ENCODE measurements at places on chromosomes 5 and 9.

DNA sequence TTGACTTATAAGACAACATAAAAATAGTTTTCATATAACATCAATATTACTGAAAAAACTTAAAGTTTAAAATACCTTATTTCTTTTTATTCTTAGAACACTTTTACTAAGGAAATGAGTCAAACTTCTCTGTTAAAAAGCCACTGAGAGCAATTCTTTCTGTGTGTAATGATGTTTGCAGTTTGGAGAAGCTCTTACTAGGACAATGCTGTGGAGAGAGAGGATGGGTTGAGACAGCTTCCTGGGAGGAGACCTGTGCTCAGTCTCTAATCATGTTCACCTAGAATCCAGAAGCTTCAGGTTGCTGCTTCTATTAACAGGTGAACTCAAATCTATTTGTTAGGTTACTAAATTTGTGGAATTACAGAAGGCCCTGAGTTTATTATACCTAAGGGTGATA is 198.5 kb downstream of the DNAH5 start:
- no peak for DNase-seq

DNA sequence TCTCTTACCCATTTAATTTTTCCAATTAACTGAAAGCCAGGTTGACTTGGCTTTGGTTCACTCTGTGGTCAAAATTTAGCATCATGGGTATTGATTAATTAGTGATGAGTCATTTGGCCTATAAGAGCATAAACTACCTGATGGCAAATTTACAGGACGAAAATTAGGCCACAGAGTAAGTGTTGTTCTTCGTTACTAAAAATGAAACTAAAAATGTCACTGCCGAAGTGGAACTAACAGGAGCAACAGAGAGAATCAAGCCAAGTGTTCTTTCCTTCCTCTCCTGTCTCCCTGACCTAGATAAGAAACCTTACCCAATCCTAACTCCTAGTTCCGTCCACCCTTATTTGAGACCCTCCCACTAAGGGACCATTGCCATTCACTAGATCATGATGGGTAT is 176.9 kb downstream of the RAB3C start:
- no peak for DNase-seq

DNA sequence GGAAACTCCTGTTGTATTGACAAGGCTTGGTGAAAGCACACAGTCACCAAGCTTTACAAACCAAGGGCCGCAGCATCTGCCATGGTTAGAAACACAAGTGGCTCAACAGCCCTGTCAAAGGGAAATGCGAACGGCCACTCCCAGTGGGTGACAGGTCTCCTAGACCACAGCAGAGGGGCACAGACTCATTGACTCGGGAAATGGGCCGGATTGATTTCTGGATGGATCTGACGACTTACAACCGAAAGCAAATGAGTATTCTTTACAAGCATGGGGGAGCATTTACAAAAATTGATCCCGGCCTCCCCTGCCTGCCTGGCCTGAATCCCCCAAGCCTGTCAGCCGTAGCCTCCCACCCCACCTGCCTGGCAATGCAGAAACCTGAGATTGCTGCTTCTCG is 48.2 kb downstream of the ADAMTS2 start:
- DNase-seq = no peak

DNA sequence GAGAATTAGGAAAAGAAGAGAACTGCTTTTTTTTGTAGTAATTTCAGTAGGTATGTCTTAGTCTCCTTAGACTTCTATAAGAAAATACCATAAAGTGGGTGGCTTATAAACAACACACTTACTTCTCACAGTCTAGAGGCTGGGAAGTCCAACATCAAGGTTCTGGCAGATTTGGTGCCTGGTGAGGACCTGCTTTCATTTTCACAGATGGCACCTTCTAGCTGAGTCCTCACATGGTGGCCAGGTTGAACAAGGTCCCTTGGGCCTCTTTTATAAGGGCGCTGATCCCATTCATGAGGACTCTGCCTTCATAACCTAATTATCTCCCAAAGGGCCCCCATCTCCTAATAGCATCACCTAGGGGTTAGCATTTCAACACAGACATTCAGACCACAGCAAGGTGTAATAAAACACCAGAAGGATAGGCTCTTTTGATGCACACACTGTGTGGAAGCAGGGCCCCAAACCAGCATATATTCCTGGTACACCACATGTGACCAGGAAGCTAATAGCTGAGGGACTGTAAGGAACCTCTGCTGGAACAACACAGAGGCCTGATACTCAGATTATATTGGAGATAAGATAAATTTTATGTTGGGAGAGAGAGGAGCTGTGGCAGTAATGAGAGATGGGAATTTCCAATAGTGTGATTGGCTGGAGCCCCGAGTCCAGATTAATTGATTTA is 384.9 kb downstream of the RAB3C start:
- DNase-seq = no peak

DNA sequence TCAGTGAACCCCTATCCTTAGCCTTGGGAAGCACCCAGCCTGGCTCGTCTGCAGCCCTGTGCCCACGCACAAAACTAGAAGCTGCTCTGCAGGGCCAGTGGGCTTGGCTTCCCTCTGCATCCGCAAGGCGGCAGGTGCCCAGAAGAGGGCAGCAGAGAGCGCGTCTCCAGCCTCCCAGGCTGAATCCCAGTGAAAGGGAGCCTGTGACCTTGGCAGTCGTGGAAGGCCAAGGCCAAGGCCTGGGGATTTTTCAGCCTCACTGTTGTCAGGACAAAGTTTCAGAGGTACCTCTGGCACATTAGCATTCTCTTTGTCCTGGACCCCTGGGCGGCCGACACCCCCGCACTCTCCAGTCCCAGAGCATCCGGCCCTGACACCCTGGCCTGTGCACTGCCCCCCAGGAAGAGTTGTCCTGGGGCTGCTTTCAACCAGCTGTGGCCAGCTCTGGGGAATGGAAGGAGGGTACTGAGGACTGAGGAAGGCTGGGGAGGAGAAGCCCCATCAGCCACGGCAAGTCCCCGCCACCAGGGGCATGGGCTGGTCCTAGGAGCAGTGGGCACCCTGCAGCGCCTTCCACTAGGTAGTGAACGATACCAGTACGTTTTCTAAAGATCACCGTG is 63.6 kb upstream of the IL17B start:
- DNase-seq = peak; percentile 47

GRCh38 chr5:60699288-60699608 is 718 bp downstream of the DEPDC1B start:
- no peak for DNase-seq

DNA sequence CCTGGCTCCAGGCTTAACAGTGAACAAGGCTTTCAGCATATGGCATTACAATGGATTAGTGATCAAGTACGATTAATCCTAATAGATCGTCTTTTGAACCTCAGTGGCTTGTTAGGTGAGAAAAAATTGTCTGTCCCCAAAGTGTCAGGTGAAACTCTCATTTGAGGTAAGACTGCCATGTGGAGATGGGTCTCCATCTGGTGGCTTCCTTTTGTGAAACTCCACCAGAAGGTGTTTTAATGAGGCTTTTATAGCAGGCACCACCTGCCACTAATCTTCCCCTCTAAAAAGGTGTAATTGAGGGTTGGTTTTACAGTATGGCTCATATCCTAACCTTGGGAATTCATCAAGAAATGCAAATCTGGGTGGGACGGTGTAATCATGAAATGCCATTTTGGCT is 471.1 kb upstream of the MPDZ start:
- no peak for DNase-seq

DNA sequence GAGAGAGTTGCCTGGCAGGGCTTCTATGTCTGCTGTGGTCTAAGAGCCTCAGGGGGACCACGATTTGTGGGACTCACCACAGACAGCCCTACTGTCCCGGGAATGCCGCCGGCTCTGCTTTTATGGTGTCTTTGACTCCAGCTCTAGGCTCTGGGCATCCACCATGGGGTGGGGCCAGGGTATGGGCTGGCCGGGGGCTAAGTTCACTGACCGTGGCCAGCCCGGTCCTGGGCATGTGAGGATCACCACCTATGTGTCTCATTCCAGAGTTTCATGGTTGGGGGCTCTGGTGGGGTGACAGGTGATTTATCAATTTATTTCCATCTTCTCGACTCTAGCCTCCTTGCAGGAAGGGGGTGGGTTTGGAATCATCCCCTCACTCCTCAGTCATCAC is 139.4 kb downstream of the GADD45G start:
- no peak for DNase-seq

GRCh38 chr5:177370488-177371119 is 12.9 kb downstream of the RGS14 start:
- DNase-seq = peak; percentile 59

- DNase-seq = no peak
These were observed 54.4 kb upstream of the EXOC3 start for GRCh38 chr5:388266-389196.

- DNase-seq = no peak
These were observed 40.9 kb downstream of the ANGPTL2 start for GRCh38 chr9:127081250-127082185.

GRCh38 chr5:166032601-166033000 is 2258.8 kb upstream of the WWC1 start:
- no peak for DNase-seq

DNA sequence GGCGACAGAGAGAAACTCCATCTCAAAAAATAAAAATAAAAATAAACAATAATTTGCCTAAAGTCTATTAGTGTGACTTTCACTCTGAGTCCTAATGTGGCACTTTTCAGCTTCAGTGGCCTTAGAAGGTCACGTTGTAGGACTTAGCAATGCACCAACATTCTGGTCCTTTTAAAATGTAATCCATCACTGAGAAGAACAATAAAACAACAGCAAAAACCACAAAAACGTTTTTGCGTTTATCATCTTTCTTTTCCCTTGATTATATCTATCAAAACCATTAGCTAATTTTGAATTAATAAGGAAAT is 190.1 kb upstream of the ZNF608 start:
- no peak for DNase-seq

GRCh38 chr5:138539791-138540190 is 3.2 kb downstream of the ETF1 start:
- no peak for DNase-seq

- DNase-seq = no peak
These were observed 30.8 kb downstream of the FGF10 start for GRCh38 chr5:44358421-44358820.

- DNase-seq = no peak
These were observed 42.4 kb upstream of the ELL2 start for GRCh38 chr5:96004087-96004486.

DNA sequence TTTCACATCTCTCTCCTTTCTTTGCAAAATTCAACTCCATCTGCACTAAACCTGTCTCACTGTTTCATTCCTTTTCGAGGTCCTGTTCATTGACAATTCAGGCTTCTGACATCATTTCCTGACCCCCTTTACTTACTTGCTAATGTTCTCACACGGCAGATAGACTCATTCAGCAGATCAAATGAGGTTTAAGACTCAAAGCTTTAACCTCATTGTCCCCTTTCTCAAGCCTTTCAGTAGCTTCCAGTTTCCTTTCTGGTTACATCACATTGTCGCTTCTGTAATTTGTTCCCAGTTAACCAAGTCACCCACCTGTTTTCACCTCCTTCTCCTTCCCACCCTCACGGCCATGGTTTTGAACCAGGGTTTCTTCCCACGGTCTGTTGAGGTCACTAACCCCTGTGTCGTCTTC is 143.4 kb upstream of the OTULINL start:
- DNase-seq = no peak

DNA sequence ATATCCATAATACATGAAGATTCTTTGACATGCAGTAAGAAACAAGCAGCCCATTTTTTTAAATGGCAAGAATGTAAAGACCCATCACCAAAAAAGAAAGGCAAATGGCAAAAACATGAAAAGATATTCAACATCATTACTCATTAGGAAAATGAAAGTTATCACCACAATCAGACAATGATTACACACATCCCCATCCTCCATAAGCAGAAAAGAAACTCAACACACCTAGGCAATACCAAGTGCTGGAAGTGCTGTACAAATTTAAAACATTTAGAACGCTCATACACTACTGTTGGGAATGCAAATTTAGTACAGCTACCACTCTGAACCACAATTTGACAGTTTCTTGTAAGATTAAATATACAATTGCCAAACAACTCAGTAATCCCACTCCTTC is 466.7 kb downstream of the ACTL7B start:
- no peak for DNase-seq

DNA sequence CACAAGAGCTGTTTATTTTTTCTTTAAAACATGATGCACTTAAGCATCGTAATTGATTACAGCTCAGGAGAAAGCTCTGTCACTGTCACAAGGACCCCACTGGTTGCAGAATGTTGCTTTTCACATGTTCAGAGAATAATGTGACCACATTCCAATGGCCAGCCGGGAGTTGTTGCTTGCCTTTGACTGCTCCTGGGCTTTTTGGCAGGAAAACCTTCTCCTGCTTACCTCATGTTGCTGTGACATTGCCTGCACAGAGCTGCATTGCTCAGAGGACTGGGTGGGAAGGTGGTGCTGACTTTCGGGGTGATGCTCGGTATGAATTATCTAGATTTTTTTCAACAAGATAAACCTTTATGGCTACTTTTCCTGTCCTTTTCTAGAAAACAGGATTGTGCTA is 88.2 kb downstream of the PALM2AKAP2 start:
- DNase-seq = no peak

GRCh38 chr9:131719262-131719908 is 20.5 kb downstream of the RAPGEF1 start:
- DNase-seq = no peak

DNA sequence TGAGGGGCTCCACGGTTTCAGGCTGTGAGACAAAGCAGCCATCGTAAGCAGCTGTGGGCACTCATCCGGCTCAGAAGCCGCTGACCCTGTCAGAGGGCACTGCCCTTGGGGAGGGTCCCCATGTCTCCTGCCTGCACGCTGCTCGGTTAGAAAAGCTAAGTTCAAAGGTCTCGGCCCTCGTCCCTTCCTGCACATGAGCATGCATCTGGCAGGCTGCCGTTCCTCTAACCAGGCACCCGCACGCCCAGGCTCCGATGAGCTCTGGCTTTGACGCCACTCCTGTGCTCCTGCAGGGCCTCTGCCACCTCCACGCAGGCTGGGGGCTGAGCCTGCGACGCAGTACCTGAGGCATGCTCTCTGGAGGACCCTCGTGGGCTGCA is 51.3 kb downstream of the NKD2 start:
- DNase-seq = no peak

- DNase-seq = no peak
These were observed 66.0 kb upstream of the SMIM15 start for GRCh38 chr5:61228229-61228628.

DNA sequence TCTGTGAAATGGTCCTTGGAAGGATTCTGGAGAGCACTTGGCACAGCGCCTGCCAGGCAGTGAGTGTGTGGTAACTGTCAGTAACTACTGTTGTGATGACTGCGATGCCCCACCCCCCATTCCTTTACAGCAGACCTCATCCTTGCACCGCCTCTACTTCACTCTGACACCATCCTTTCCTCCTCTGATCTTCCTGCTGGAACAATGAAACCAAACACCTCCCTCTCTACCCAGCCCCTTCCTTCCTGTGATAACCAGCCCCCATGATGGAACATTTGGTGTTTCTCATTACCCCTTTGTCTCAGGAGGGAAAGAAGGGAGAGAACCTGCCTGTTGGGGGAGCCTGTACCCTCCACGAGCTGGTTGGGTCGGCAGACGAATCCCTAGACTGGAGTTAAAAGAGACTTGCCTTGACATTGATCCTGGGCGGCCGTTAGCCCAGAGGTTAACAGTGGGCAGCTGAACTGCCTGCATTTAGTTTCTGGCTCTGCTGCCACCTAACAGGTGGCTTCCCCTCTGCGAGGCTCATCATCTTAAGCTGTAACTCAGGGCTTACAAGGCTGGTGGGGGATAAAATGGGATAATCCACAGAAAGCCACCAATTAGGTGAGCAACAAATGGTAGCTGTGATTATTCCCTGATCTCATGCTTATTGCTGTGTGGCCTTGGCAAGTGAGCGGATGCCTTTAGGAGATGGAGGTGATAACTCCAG is 34.2 kb upstream of the GRPEL2 start:
- DNase-seq = no peak

- DNase-seq = no peak
These were observed 23.5 kb upstream of the SUSD1 start for GRCh38 chr9:112198646-112199045.

Measured in stimulated activated CD4-positive, alpha-beta T cell treated with anti-CD3 and anti-CD28 coated beads, TNF-alpha, amount 100 ng/mL, for 1 hour (primary cell).